ENCODE measurements at places on chromosomes 7 and 10. TPM values are rescaled to one million over a fixed set of nuclear protein-coding genes. Genes with fewer than 3 reads are reported as not detected.

- no peak for DNase-seq
Observed at GRCh38 chr10:63965846-63966245, 444.6 kb downstream of the REEP3 start.

DNA sequence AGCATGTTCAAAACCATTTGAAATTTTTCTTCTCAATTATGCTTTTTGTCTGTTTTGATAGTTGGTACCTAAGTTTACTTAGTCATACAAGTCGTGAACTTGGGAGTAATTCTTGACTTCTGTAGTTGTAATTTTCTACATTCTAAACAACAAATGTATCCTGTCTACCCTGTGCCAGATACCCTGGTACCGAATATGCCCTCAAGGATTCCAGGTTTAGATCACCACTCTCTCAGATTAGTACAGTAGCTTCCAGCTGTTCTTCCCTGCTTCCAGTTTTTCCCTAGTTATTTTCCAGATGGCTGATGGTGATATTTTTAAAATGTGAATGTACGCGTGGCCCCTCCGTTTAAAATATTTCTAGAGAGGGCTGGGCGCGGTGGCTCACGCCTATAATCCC lies 6.5 kb downstream of the STAM start:
- no peak for DNase-seq

- no peak for DNase-seq
Observed at GRCh38 chr7:102321351-102322201, 34.7 kb downstream of the SPDYE6 start.

- peak; percentile 95 for DNase-seq
Observed at GRCh38 chr10:31603235-31604087, 284.4 kb downstream of the ZEB1 start.

NPTX2 gene
- total RNA-seq: 0.14 TPM

JAZF1 gene
- total RNA-seq: 9.1 TPM

DNA sequence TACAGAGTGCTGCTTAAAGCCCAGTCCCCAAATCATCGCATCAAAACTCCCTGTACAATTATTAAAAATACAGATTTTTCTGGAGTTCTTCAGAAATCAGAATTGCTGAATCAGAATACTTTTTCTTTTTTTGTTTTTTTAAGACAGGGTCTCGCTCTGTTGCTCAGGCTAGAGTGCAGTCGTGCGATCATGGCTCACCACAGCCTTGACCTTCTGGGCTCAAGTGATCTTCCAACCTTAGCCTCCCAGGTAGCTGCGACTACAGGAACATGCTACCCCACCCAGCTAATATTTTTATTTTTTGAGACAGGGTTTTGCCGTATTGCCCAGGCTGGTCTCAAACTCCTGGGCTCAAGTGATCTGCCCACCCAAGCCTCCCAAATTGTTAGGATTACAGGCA lies 3.9 kb downstream of the BBIP1 start:
- no peak for DNase-seq

GRCh38 chr7:23350466-23350865 lies 51.3 kb downstream of the MALSU1 start:
- DNase-seq: no peak

DNA sequence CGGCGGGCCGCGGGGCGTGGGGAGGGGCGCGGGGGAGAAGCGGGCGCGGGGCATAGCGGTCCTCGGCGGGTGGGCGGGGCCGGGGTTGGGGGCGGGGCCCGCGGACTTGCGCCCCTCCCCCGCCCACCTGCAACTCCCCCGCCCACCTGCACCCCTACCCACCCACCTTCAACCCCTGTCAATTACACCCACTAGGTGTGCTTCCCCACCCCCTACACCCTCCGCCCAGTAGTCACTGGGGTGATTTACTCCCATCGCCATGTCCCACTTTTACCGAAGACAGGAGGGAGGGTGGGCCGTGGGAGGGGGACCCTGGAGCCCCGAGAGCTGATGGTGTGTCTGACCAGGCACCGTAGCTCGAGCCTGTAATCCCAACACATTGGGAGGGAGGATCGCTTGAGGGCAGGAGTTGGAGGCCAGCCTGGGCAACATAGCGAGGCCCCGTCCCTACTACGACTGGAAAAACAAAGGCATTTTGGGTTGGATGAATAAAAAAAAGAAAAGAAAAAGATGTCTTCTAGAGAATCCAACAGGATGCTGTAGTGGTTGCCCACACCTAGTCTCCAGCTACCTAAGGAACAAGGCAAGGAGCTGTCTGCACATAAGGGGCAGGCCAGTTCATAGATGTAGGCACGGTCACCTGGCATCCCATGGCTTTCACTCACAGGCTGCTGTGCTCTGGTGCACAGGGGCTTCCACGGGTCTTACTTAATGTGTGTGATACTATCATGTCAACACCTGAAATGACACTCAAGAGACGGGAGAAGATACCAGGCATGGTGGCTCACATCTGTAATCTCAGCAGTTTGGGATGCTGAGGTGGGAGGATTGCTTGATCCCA lies 761 bp downstream of the KCTD7 start:
- DNase-seq: peak; percentile 12

TAS2R41 gene
- not detected for total RNA-seq

GRCh38 chr10:1114315-1114714 lies 58.1 kb downstream of the WDR37 start:
- no peak for DNase-seq

GRCh38 chr7:17680026-17680425 lies 260.3 kb downstream of the SNX13 start:
- DNase-seq: no peak

- DNase-seq: peak; percentile 54
Observed at GRCh38 chr7:32204361-32205018, 134.3 kb upstream of the PDE1C start.

DNA sequence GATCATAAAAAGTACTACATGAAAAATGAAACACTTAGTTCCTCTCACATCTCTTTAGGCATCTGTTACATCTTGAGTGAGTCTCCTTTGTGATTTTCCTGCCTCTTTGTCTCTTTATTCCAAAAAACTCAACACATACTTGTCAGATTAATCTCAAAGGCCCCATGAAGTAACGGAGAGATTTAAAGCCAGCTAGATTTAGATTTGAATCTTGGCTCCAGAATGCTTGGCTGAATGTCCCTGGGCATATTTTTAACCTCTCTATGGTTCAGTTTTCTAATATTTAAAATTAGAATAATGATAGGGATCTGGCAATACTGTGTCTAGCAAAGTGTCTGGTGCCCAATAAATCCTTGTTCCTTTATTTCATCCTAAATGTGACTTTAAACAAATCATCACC lies 140.0 kb downstream of the DGKB start:
- DNase-seq: no peak

GRCh38 chr10:59753267-59753666 lies at the start of gene MRLN:
MRLN (minus strand) TSS chr10:59753455.
- DNase-seq: no peak

GRCh38 chr10:129965959-129966358 lies 1.9 kb upstream of the EBF3 start:
- no peak for DNase-seq

GRCh38 chr7:142384493-142384922 lies 126.7 kb upstream of the PRSS58 start:
- no peak for DNase-seq

DNA sequence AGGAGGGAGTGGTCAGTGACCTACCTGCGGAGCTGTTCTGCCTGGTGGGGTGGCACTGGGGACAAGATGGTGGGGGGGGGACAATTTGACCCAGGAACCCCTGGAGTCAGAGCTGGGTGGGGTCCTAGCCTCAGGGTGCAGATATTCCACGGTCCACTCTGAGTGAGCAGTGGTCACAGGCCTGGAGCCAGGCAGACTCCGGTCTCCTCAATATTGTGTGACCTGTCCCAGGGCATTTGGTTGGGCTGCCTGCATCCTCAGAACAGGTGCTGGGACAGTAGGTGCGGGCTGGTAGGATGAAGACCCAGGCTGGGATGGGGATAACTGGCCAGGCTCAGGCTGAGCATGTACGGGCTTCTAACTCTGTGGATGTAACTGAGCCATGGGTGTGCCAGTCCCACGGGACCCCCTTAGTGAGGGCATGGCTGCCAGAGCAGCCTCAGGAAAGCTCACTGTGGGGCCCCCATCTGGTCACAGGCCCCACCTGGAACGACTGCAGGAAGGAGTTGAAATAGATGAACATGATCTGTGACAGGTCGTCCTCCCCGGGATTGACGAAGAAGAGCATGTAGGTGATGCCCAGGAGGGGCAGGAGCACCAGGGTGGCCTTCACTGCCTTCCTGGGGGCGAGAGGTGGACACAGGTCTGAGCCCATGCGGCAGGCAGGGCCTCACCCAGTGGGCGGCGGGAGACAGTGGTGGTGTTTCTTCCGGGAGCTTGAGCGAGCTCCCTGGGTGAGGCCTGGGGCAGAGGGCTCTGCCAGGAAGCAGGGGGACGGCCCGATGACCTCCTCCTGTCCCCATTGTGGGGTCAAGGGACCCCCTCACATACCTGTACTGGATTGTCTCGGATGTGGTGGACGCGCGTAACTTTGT lies 26.9 kb downstream of the CRHR2 start:
- no peak for DNase-seq

TMEM196 gene
- 0.55 TPM for total RNA-seq

DNA sequence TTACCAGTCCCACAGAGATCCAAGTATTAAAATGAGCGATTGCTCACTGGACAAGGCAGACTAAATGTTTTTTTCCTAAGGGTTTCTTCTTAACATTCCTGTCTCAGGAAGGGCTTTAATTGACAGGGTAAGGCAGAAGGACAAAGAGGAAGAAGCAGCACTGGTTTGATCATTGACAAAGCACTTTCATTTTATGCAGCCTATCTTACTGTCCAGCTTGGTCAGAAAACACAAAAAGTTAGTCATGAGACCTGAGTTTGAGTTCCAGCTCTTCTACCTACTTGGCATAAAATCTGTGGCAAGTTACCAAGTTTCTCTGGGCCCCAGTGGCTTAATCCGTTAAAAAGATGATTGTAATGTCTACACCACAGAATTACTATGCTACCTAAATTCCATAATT lies 458.5 kb downstream of the GFRA1 start:
- DNase-seq: no peak

CPA2 gene
- 85.0 TPM for total RNA-seq

DNA sequence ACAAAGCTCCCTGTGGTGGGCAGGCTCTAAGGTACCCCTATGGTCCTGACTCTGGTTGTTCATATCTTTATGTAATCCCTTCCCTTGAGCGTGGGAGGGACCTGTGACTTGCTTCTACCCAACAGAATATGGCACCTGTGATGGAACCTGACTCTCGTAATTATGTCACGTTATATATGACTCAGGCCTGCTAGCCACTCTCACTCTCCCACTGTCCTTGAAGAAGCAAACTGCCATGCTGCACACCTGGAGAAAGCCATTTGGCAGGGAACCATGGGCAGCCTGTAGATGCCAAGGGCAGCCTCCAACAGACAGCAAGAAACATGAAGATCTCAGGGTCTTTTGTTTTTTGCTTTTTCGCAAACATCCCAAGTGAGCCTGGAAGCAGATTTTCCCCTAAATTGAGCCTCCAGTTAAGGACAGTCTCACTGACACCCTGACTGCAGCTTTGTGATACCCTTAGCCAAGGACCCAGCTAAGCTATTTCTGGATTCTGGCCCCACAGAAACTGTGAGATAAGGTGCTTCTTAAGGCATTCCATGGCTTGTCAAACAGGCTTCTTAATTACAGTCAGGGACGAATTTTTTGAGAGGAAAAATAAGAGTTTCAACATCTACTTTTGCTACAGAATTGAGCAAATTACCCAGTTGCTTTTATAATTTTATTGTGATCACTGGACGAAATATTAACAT lies 49.6 kb downstream of the IFIT5 start:
- no peak for DNase-seq

DNA sequence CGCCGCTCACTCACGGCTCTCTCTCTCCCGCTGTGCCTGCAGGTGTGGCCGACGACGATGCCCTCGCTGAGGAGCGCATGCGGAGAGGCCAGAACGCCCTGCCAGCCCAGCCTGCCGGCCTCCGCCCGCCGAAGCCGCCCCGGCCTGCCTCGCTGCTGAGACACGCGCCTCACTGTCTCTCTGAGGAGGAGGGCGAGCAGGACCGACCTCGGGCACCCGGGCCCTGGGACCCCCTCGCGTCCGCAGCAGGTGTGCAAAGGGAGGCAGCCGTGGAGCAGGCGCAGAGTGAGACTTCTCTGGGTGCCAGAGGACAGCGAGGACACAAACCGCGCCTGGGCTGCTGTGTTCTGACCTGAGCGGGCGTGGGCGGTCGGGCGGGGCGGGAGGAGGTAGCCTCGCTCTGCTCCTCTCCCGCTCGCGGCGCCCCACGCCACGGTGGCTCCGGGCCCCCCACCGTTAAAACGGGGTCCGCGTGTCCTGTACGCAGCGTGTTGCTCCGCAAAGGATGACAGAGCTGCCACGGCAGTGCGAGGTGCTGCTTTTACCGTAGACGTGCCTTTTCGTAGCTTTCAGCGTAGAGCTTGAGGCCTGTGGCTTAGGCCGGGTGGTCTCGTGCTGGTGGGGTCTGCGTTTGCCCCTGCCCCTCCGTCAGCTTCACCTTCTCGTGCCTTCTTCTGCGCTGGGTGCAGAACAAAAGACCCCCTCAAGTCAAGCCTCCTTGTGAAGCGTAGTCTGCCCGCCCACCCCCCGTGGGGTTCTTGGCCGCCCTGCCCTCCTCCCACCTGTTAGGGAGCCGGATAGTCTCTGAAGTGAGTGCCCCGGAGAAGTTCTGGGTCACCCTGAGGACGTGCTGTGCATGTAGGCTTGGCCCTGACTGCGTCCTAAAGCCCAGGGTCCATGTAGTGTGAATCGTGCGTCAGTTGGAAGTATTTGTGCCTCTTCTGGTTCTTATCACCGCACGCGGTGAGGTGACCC lies 73.2 kb downstream of the DNAJB6 start:
- no peak for DNase-seq

DNA sequence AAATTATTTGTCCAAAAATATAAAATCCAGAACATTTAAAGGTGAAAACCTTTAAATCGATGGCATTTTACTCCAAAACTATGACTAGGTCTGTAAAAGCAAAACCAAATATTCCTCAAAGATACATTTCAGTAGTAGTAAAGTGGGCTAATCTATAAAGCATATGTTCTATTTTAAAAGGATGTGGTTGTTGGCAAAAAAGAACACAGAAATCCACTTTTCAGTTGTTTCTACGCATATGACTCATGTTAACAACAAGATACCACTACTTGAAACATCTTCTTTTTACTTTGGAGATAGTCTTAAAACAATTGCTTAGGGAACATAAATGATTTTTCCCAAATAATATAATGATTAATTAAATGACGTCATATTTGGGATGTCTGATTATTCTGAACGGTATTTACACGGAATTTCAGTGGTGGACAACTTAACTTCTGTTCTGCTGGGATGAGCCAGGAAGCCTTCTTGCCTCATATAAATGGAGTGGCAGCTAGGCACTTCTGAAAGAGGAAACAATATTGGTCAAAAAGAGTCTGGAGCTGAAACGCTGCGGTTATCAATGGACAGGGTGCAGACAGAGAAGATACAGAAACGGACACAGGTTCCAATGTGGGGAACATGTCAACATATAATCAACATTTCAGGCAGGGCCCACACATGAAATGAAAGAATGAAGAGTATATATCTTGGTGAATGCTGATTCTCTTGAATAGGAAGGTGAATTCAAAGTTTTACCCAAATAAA lies 78.5 kb downstream of the ETV1 start:
- no peak for DNase-seq

All from progenitor cell of endocrine pancreas (in vitro differentiated cells).